ENCODE measurements at places on chromosomes 11 and 22.
A peak's percentile ranks its signal among the peaks of the same experiment; 100 is the strongest.

GRCh38 chr11:62612366-62613290 lies at the start of the genes EML3 and ROM1:
TSS of gene EML3 (minus strand) at chr11:62612775. CDS start at chr11:62612457, 318 bp downstream.
TSS of gene ROM1 (plus strand) at chr11:62613257. CDS start at chr11:62613282, 25 bp downstream.
- peak; percentile 89 for DNase-seq

- no peak for DNase-seq
Observed at GRCh38 chr22:19289475-19290161, 1.9 kb downstream of the CLTCL1 start.

- DNase-seq, result no peak
Observed at GRCh38 chr11:111335549-111335948, 37.2 kb downstream of the POU2AF3 start.

GRCh38 chr11:118939953-118940598 lies 14.3 kb upstream of the BCL9L start:
- no peak for DNase-seq

DNA sequence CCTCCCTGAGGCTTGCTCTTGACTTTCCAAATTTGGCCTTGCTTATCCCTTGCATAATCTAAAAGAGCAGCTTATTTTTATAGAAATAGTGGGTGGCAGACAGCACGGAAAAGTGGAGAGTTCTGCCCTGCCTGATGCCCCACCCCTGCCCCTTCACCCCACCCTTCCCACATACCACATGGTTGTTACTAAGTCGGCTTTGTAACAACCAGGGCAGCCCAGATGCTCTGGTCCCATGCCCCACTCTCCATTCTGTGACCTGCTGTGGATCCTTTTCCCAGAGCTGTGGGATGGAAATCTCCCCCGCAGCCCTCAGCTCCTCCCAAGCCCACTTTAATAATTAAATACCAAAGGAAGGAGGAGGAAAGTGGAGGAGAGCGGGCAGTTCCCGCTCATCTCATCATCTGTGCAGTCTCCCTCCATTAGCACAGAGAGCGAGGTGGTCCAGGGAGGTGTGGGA lies 10.9 kb downstream of the MRGPRF start:
- DNase-seq, result no peak
